NCI-H2029 (cell line): ENCODE measurements at places on chromosomes 7 and 10.

- no peak for DNase-seq
Measured at GRCh38 chr7:55515569-55516279, 56.6 kb downstream of the VOPP1 start.

GRCh38 chr7:100682228-100682741, 8.7 kb downstream of the GNB2 start:
- DNase-seq, result no peak

- no peak for DNase-seq
Measured at GRCh38 chr10:70234668-70235447, 1.6 kb upstream of the PPA1 start.

DNA sequence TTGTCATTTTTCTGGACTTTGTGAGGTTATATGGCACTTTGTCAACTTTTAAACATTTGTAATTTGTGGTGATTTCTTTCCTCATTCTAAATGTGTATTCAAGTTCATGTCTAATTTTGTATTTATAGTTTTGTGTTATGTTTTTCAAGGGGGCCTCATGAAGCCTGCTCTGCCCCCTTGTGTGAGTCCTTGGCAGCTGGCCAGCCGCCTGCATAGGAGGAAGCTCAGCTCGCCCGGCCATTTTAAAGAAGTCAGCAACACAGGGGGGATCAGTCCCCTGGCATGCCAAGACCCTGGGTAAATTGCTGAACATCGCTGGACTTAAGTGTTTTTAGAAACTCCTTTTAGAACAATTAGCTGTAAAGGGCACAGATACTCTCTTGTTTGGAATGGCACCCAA, 123.0 kb downstream of the ANLN start:
- DNase-seq, result no peak

- no peak for DNase-seq
Measured at GRCh38 chr10:123926401-123927264, 35.0 kb upstream of the CPXM2 start.

- no peak for DNase-seq
Measured at GRCh38 chr10:59517996-59518395, 155.6 kb upstream of the FAM13C start.

- no peak for DNase-seq
Measured at GRCh38 chr7:139838876-139839275, 9.8 kb downstream of the TBXAS1 start.

DNA sequence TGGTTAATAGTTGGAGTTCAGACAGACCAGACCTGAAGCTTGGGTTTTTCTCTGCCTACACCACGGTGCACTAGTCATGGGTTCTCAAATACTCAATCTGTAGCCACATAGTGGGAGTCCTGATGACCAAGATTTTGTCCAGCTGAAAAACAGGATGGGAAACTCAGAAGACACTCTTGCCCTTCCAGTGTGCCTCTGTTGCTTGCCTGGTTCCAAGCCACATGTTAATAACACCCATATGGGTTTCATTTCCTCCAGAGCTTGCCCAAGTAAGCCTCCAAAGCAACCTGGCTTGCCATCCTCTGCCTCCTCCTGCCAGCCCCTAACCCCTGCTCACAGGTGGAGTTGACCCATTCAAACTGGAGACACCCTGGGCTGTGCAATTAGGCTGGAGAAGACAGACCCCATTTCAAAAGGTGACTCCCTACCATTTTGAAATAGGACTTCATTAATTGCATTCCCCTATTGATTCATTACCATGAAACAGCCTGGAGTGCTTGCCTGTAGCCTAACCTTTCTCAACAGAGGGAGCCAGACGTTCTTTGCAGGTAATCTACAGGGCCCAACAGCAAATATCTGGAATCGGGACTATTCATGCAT, 108.0 kb upstream of the HABP2 start:
- DNase-seq, result no peak

DNA sequence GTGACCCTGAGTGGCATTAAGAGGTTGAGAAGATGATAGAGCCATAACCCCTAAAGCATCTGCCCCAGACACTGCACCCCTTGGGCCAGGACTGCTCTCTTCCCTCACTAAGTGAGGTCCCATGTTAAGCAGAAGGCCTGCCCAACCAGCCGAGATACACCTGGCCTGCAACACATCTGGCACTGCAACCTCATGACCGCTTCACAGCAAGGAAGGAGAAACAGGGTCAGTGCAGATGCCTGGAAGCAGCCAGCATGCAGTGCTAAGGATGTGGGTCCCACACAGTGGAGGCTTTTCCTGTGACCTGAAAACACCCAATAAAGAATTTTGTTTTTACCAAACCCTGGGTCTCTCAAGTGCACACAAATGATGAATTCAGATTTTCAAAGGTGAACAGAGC, 7.4 kb downstream of the NOD1 start:
- no peak for DNase-seq

- DNase-seq, result no peak
Measured at GRCh38 chr10:107028236-107028635, 136.3 kb downstream of the SORCS1 start.

- DNase-seq, result no peak
Measured at GRCh38 chr10:87675396-87676376, 16.0 kb downstream of the PAPSS2 start.

- no peak for DNase-seq
Measured at GRCh38 chr7:157434701-157435100, 97.9 kb downstream of the DNAJB6 start.

GRCh38 chr7:31309407-31309806, 31.1 kb downstream of the NEUROD6 start:
- no peak for DNase-seq

DNA sequence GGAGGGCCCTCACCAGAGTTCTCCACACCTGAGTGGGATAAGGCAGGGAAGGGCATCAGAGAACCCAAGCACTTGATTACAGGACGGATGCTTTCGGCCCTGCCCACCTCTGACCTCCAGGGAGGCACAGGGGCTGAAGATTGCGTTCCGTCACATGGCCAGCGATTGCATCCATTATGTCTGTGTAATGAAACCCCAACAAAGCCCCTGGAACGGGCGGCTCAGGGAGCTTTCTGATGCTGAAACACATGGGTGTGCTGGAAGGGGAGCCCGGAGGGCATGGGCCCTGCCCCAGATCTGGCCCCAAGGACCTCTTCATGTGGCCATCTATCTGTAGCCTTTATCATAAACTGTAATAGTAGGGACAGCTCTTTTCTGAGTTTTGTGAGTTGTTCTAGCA, 117.2 kb downstream of the PTPN20 start:
- no peak for DNase-seq

- no peak for DNase-seq
Measured at GRCh38 chr7:113374955-113375354, 256.6 kb upstream of the SMIM30 start.

DNA sequence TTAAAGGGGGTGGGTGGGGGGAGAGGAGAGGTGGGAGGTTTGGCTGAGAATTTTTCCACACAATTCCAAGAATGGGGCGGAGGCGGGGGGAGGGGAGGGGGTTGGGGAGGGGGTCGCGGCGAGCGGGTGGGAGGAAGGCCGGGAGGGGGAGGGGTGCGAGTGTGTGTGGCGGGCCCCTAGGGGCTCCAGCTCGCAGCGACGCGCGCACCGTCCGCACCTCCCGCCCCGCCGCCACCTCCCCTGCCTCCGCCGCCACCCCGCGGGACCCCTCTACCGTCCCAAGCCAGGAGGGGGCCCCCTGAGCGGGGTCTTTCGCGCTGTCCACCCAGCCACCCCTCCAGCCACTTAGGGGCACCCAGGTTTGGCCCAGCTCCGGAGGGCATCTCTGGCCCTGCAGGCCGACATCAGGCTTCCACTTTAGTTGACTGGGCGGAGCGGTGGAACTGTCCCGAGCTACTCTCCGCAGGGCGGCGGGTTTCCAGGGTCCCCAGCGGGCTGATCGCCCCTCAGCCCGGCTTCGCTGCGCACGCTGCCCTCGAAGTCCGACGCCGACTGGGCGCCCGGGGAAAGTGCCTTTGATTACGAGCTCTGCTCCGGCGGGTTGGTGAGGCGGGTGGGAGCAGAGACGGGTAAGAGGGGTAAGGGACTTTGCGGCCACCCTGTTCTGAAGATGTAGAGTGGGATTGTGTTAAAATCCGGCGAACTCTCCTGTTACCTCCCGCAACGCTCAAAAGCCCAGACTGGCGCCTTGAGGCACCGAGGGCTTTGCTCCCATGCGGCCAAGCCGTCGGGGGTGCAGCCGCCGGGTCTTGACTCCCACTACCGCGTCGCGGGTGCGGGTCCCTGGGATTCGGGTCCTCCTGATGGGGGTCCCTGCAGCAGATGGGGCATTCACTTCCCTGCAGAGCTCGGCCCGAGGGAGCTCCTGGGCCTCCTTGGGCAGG, 1.8 kb upstream of the VAX1 start:
- DNase-seq, result no peak

DNA sequence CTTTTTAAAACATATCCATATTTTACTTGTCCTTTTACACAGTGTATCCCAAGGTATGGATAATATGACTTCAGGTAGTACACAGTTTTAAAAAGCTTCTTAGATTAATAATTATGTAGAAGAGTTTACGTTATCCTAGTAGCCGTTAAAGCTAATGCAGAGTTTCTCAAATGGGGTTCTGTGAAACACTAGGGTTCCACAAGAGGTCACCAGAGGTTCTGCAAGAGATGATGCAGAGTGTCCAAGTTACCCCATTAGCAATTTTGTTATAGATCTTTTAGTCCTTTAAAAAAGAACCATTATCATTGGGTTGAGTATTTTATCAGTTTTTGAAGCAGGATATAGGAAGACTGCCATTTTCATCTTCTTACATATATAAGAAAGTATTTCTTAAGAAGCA, 298.9 kb upstream of the HPS1 start:
- no peak for DNase-seq
